ENCODE measurements at places on chromosomes 2 and 18.

DNA sequence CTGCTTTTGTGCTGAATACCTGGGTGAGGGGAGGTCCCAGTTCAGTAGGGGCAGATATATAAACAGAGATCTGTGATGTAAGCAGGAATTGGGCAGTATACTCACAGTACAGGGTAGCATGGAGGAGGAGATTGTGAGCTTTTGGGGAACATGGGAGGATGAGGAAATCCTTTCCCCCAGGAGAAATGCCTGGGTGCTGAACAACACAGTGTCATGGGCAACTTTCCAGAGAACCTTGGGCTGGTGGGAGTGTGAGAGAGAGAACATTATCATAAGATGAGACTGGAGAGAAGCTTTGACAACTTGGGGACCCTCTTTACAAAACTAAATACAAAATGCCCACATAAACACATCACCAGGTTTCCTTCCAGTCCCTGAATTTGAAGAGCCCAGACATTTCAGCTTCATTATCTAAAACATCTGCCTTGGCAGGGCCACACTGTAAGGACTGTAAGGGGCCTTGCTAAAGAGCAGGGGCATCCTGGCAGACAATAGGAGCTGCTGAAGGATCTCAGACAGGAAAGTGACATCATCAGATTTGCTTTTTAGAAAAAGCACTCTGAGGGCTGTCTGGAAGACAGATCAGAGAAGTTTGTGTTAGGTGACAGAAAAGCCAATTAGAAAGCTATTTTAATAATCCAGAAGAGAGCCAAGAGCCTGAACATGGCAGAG is 303.1 kb upstream of the FBXO11 start:
- peak; percentile 47 for DNase-seq

GRCh38 chr18:7338846-7339245 is 108.0 kb downstream of the LRRC30 start:
- DNase-seq, result no peak

DNA sequence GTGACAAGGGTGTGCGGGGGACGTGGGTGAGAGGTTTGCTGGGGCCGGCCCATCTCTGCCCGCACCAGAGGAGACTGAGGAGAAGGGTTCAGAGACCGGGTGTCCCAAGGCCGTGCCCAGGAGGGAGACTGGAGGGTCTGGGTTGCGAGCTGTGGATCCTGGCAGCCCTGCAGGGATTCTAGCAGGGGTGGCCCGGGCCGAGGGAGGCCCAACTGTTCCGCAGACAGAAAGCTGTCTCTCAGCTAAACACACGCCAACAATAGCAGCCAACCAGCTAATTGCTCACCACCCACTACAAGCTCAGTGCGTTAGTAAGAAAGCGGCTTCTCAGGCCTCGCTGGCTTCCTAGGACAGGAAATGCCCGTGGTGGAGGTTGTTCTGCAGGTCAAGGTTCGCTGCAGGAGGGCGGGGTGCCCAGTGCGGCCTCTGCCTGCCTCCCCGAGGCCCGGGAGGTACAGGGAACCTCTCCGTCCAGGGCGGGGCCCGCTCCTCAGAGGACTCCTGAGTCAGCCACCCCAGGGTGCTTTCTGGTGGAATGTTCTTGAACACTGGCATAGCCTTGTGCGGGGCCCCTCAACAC is 282.0 kb upstream of the PXDN start:
- DNase-seq, result no peak

- DNase-seq, result no peak
Measured at GRCh38 chr2:200092235-200092634, 136.9 kb downstream of the MAIP1 start.

- DNase-seq, result no peak
Measured at GRCh38 chr2:136255127-136255526, 137.2 kb upstream of the CXCR4 start.

- DNase-seq, result no peak
Measured at GRCh38 chr2:71575966-71576365, 122.6 kb downstream of the DYSF start.

GRCh38 chr2:212032032-212032431 is 506.6 kb downstream of the ERBB4 start:
- peak; percentile 96 for DNase-seq

DNA sequence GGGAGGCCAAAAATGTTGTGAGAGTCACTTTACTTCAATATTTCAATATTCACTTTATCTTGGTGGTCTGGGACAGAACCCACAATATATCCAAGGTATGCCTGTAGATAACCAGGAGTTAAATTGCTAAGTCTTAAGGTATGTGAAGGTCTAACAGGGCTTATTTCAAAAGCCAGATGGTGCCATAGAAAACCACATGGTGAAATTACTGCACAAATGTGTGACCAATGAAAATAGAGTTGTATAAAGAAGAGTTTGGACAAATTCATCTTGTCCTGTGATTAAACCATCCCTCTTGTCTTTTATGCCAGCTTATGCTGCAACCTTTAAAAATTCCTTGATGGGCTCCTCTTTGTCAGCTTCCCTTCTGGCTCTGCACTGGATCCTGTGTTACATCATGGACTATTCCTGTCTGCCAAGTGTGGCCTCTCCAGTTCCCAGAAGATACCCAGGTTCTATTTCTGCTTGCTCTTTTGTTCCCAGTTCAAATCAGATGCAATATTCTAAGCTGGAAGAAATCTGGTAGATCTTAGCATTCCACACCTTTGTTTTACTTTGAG is 46.8 kb downstream of the ANTXR1 start:
- DNase-seq, result peak; percentile 80

DNA sequence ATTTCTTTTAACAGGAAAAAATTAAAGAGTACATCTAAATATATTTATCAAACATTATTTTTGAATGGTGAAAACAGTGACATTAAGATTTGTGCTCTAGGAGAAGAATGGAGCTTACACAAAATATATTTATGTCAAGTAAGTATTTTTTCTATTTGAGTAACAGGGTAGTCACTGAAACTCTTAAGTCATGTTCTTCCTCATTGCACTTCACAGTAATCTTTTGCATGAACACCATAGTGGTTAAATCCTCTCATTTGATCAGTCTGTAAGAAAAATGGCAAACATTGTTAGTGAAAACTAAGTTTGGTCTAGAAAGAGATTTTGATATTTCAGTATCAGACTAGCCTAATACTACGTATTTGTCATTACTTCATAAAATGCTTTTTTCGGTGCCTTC is 8.1 kb downstream of the GMCL1 start:
- DNase-seq, result no peak

DNA sequence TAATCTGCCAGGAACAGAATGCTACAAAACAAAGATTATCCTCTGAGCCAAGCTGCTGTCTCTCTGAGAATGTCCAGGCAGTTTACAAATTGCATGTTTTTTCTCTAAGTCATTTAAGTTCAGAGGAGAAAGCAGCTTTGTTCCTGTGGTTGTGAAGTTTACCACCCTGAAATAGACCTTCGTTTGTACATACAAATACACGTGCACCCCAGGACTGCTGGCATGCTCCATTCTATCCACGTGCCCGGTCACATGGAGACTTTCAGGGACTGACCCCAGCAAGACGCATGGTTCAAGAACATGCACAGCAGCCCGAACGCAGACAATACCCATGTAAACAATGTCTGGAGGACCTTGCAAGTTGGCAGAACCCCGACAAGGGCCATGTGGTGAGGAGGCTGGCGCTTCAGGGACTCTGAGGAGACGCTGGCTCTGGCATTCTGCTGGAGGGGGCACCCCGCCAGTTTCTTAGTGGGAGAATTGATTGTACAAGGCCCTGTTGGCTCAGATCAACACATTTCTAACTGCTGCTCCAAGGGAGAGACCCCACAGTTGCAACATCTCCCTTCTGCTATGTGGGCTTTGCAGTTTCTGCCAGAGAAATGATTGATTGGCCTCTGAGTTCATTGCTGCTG is 33.3 kb downstream of the FAM178B start:
- DNase-seq, result peak; percentile 6

GRCh38 chr2:74572178-74572925 is 17.8 kb downstream of the DOK1 start:
- no peak for DNase-seq

- DNase-seq, result peak; percentile 66
Measured at GRCh38 chr18:9876867-9877654, 8.7 kb upstream of the TXNDC2 start.

- DNase-seq, result peak; percentile 86
Measured at GRCh38 chr2:84924173-84925106, 19.0 kb downstream of the TMSB10 start.

DNA sequence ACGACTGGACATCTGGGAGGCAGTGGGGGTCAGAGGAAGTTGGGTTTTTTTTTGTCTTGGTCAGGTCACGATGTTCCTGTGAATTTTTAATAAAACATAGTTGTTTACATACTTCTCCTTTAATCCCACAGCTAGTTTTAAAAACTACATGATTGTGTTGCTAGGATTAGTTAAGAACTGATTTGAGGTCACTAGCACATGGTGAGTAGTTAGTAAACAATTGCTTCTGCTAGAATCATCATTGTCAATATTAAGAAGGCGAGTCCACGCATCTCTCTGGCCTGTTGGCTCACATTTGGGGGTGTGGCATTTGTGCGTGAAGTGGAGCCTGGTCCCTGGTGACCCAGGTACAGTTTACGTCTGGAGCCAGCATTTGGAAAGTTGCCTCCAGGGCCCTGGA is 59.4 kb downstream of the AGAP1 start:
- no peak for DNase-seq

GRCh38 chr2:202495230-202495604 is 119.1 kb downstream of the BMPR2 start:
- DNase-seq, result no peak

DNA sequence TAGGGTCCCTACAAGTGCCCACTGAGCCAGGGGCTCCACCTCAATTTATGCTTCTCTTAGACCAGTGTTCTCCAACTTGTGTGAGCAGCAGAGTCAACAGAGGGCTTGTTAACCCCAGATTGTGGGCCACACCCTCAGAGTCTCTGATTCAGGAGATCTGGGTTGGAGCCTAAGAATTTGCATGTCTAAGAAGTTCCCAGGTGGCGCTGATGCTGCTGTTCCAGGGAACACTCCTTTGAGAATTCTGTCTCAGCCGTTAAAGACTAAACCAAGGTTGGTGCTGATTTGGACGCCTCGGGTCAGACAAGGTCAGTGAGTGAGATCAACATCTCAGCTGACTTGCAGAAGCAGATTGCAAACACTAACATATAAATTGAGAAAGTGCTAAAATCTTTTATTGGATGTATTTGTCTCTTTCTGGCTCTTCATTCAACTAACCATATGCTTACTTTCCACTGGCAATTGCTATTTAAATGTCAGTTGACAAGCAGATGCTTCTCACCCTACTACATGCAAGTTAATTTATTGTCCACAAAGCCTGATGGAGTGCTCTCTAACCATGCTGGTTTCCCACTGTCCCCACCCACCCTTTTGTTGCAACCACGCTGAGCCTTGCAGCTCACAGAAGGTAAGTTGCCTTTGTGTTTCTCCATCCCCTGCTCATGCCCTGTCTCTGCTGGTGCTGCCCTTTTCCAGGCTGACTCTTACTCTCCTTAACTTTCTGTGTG is 31.5 kb downstream of the LYPD1 start:
- no peak for DNase-seq

DNA sequence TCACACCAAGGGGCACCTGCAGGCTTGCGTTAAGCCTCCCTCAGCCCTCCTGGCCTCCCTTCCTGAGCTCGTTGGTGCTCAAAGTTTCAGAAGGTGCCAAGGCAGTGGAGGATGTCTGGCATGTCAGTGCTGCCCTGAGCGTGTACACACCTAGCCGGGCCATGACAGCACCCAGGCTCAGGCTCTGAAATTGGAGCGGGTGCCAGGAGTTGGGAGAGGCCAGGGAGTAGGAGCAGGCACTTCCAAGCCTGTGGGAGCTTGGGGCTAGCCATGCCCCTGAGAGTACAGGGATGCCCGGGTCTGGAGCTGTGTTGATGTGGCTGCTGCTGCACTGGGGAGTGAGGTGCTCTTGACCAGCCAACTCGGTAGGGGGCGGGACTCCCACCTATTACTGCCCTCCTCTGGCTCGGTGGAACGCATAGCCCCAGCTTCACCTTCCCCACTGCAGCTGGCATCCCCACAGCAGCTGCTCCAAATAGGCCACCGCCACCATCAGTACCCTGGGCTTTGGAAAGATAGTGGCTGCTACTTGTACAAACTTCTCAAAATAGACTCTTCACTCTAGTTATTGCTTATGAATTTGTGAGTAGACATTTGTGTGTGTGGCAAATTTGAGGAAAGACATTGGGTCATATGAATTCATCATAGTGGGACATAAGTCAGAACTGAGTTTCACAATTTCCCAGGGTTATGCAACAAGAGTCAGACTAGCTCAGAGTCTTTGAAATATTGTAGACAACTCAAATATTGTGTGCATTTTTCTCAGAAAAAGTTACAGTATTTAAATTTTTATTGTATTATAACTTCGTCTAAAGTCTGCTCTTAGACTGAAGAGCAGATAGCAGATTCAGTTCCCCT is 6.8 kb upstream of the PCARE start:
- peak; percentile 68 for DNase-seq

DNA sequence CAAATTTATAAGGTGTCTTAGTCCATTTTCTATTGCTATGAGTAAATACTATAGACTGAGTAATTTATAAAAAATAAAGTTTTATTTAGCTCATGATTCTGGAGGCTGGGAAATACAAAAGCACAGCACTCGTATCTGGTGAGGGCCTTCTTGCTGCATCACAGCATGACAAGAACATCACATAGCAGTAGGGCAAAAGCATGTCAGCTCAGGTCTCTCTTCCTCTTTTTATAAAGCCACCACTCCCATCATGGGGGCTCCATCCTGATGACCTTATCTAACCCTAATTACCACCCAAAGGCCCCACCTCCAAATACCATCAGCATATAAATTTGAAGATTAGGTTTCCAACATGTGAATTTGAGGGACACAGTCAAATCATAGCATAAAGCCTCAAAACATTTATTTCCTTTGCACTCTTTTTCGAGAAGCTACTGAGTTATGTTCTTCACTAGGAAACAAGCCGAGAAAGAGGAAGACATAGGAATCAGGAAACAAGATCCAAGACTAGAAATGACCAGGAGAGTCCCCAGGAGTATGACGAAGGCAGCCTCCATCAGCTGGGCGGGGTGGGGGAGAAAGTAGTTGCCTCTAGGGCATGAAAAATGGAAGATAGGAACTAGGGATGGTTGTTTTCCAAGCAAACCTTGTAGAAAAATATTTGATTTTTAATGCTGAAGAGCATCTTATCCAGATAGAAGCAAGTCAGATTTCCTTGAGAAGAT is 24.1 kb upstream of the NABP1 start:
- no peak for DNase-seq

DNA sequence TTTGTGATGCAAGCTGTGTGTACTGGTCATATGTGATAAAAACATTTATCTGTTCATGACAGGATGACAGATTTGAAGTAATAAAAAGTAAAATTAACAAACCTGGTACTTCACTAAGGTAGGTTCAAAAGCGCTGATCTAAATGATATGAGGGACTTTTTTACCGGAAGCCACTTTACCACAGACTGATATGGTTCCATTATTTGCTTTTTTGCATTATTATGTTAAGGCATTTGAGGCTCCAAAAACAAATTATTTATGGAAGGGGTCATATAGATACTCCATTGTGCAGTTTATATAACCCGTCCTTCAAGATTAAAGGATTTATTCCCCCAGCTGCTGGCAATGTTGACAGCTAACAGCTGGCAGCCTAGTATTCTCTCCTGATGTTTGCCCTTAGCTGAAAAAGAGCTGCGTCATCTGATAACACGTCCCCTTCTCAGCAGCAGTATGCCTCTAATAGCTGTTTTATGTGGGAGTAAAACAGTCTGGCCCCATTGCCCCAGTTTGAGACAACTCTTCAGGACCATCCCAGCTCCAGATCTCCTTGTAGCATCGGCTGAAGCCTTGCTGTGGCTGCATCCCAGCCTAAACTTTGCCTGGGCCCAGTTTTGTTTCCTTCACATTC is 84.8 kb upstream of the XIRP2 start:
- DNase-seq, result no peak
